HuH-7.5 (cell line): ENCODE measurements at places on chromosomes 3 and 15.

GRCh38 chr3:37899101-37899707 lies 37.5 kb downstream of the CTDSPL start:
- no peak for DNase-seq

DNA sequence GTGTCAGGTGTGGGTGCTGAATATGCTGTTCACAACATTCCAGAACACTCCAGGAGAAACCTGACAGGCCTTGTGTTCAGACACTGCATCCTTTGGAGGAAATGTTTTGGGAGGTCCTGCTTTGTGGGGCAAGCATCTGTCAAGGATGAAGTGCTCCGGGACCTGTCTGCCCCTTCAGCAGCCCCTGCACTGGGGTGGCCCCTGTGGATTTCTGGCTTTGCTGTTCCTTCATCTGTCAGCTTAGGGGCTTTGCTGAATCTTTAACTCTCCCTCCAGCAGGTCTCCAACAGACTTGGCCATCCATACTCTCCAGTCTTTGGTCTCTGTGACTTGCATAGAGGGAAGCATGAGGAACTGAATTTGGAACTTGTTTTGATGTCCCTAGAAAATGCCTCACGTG lies 3.1 kb downstream of the PRR23E start:
- no peak for DNase-seq

DNA sequence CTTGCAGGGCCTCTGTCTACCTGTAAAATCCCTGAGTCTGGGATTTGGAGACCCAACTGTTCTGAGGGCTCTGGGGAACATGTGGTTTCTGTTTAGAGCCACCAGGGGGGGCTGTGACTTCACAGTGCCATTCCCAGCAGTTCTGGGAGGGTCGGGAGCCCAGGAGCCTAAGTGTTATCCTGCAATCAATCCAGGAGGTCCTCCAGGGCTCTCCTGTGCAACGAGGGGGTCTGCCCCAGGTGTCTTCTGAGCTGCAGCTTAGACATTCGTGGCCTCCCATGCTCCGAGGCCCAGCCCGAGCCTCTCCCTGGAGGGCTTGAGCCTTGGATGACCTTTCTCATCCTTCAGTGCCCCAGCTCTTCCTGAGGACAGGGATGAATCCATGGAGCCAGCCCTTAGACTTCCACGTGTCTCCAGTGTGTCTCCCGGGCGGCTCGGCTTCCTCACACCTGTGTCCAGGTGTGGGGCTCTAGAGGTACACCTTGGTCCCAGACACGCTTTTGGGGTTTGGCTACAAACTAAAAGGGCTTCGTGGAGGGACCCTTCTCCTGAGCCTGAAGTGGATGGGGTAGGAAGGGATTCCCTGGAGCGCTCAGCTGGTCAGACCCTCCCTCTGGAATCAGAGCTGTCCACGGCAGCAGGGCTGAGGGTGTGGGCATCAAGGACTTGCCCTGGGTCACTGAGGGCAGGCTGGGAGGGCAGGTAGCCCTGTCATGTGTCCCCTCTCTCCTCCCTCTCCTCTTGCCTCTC lies 20.3 kb upstream of the ABTB1 start:
- peak; percentile 71 for DNase-seq

DNA sequence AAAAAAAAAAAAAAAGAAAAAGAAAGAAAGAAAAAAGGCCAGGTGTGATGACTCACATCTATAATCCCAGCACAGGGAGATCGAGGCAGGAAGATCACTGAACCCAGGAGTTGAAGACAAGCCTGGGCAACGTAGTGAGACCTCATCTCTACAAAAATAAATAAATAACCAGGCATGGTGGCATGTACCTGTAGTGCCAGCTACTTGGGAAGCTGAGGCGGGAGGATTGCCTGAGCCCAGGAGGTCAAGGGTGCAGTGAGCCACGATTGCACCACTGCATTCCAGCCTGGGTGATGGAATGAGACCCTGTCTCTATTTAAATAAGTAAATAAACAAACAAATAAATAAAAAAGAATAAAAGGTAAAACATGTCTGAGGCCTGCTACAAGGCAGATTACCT lies 39.3 kb upstream of the LACTB start:
- no peak for DNase-seq

- no peak for DNase-seq
Measured at GRCh38 chr3:180704532-180704931, 25.2 kb upstream of the CCDC39 start.

DNA sequence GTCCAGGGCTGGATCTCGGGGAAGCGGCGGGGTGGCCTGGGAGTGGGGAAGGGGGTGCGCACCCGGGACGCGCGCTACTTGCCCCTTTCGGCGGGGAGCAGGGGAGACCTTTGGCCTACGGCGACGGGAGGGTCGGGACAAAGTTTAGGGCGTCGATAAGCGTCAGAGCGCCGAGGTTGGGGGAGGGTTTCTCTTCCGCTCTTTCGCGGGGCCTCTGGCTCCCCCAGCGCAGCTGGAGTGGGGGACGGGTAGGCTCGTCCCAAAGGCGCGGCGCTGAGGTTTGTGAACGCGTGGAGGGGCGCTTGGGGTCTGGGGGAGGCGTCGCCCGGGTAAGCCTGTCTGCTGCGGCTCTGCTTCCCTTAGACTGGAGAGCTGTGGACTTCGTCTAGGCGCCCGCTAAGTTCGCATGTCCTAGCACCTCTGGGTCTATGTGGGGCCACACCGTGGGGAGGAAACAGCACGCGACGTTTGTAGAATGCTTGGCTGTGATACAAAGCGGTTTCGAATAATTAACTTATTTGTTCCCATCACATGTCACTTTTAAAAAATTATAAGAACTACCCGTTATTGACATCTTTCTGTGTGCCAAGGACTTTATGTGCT lies 527 bp downstream of the B2M start:
- no peak for DNase-seq

DNA sequence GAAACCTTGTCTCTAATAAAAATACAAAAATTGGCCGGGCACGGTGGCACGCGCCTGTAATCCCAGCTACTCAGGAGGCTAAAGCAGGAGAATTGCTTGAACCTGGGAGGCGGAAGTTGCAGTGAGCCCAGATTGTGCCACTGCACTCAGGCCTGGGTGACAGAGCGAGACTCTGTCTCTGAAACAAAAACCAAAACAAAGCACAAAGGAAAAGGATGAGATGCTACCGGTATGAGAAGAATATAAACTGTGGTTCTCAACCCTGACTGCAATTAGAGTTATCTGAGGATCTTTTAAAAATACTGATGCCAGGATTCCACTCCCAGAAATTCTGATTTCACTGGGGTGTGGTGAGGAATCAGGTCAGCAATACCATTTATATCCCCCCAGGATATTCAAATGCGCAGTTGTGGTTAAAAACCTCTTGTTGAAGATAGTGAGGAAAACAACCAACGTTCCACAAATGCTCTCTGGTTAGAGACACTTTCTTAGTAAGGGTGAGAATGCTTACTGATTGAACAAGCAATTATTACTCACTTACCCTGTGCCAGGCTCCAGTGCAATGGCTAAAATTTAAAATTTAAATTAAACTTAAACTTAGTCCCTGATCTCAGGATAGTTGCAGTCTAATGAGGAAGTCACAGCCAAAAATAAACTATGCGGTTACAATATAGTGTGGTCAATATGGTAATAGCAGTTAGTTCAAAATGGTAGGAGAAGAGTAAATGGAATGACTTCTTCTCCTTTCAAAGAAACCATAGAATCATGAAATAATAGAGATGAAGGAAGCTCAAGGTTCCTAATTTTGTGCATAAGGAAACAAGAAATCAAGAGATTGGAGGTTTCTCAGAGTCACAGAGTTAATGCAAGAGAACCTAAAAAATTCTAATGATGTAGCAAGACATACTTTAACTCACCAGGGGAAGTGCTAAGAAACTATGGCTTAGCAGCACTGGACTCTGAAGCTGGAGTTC lies 109.5 kb downstream of the SSR3 start:
- no peak for DNase-seq

DNA sequence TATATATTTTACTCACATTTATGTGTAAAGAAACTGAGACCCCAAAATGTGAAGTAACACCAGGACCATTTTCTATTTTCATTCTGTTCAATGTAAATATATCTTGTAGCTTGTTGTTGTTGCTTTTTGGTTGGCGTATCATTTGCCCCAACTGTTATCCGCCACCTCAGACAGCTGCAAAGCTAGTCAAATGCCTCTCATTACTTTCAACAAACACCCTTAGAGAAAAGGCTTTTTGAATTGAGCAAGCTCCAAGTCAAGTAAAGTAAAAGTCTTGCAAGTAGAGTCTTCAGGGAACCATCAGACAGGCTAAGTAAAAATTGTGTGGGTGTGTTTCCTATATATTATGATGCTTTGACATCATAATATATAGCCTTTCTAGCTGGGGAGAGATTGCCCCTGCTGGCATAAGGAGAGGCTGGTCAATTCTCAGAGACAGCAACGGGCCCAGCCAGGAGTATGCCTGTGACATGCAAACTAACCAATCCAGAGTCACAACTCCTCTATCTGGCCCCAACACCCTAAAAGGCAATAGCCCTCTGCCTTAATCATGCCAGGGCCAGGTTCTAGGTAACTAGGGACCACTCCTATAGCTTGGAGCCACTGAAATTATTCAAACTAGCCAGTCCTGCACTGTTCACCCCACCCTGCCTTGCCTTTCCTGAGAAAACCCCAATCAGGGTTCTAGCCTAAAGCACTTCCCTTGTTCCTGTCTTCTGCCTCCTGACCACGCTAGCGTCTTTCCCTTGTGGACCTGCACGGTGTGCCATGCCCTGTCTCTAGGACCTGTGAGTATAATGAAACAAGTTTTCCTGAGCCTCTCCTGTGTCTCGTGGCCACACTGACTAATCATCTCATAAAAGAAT lies 75.6 kb downstream of the RAD18 start:
- DNase-seq, result no peak

DNA sequence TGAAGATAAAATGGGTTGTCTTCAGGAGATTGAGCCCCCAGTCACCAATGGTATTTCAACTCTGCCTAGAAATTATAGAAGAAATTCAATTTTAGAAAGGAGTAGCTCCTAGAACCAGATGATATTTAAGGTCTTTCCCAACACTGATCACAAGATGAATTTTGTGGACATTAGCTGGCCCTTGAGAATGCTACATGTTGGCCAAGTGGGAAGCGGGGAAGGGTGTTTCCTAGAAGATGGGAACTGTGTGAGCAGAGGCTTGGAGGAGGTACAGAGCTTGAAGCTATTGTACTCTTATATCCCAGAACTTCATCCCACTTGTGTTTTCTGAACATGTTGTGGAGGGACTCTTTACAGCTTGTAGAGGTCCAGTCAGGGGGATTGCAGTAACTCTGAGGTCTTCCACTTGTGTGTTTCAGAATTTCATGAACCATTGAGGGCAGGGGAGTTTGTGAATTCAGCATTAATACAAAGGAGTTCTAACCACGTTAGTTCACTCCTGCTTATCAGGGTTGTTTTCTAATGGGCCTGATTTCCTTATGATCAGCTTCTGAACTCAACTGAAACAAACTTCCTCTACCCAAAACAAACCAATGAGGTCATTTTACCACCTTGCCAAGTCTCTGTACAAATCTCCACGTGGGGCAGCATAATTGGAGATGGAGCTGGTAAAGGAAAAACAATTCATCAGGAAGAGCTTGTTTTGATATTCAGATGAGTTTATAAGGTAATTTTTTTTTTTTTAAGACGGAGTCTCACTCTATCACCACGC lies 152.6 kb upstream of the TPM1 start:
- DNase-seq, result no peak

GRCh38 chr3:72657666-72658065 lies 190.6 kb downstream of the SHQ1 start:
- DNase-seq, result no peak

GRCh38 chr3:11170052-11170770 lies 15.9 kb downstream of the HRH1 start:
- DNase-seq, result no peak

DNA sequence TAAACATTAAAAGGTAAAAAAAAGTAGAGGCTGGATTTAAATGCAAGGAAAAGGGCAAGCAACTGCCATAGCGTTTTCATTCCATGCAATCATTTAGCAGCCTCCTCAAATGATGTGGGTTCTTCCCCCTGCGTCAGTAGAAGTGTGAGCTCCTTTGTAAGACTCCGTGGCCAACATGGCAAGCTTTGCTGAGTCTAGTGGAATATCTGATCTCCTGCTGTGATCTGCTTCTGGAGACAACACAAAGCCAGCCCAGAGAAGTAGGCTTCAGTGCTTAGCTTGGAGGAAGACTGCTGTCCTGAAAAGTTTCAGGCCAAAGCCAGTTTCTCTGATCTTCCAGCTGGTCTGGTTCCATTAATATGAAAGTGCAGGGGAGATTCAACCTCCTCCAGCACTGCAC lies 70.4 kb downstream of the ARPP21 start:
- DNase-seq, result no peak

DNA sequence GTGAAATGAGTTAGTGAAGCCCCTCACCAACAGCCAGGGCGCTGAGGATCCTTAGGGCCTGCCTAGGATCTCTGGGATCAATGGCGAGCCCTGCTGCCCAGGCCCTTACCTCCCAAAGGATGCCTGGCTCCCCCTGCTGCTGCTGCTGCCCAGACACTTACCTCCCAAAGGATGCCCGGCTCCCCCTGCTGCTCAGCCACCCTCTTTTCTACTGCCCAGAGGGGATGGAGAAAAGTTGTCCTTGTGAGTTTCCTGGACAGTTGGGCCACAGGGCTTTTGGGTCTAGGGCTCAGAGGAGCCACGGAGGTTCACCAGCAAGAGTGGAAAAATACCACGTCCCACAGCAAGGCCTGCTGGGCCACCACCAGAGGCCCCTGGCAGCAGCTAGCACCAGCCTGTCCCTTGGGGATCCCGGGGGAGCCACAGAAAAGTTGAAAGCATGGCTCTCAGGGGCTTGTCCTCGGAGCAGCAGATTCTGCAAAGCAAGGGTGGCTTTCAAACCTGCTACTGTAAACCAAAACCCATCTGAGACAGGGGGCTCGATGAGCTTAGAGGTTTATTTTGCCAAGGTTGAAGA lies 59.4 kb downstream of the SLC6A6 start:
- DNase-seq, result peak; percentile 91

DNA sequence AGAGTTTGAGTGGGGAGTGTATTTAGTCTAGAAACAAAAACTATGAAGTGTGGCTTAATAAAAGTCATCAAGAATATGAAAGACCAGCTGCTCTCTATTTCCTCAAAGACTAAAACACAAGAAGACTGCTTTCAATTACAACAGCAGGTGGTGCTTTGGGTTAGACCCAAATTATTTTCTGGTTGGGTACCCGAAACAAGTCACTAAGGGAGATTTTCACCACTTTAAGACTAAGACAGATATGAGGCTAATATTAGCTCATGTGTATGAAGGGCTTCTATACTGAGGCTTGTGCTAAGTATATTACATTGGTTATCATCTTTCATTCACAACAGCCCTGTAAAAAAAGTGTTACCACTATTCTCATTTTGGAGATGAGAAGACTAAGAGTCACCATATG lies 43.1 kb downstream of the COL8A1 start:
- no peak for DNase-seq

GRCh38 chr15:99635794-99636193 lies 70.0 kb downstream of the MEF2A start:
- no peak for DNase-seq

GRCh38 chr3:98185180-98185579 lies 18.7 kb downstream of the OR5H15 start:
- no peak for DNase-seq

DNA sequence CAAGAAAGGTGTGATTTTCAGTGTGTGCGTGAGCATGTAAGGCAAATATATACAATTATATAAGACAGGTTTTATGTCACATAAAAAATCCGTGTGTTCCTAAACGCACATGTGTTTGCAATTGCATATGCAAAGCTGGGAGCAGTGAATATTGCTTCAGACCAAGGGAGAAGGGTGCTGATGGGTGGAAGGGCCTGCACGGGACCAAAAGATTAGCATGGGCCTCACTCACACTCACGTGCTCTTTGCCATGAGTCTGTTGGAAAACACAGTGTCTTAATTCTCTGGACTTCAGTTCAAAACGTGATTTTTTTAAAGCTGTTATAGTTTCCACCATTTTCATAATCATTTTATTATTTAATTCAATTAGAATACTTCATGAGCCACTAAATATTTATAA lies 7.2 kb upstream of the ARRDC4 start:
- no peak for DNase-seq
